Stimulated activated naive CD4-positive, alpha-beta T cell treated with Interleukin-2 at 50 U/mL for 16 hours (primary cell): ENCODE measurements at places on chromosomes 16 and 17.
A peak's percentile ranks its signal among the peaks of the same experiment; 100 is the strongest.

DNA sequence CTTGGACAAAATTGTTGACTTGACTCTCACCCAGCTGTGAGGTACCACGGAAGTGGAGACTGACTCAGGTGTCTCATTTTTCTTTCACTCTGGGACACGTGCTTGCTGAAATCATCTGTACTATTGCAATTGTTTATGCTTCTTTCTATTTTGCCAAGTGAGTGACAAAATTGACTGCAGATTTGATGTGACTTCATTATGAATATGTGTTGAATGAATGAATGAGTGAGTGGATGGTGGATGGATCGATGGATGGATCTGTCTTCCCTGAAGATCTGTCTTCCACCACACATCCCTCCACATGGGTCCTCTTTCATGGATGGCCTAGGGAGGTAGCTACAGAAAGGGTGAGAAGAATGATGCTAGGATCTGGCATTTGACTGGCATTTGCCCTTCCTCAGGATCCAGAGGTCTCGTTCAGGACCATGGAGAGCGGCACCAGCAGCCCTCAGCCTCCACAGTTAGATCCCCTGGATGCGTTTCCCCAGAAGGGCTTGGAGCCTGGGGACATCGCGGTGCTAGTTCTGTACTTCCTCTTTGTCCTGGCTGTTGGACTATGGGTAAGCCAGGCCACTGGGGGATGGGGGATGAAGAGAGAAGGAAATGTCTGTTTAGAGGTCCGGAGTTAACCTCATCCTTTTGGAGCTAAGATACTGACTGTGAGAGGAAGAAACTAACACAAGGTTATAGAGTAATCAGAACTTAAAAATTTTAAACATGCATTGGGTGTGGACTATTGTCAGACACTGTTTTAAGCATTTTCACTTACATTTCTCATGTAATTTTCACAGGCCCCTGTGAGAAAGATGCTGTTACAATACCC is 12.7 kb downstream of the SLC5A11 start:
- DNase-seq, result peak; percentile 5

- peak; percentile 35 for DNase-seq
Observed at GRCh38 chr17:30336369-30337171, 2.7 kb upstream of the TMIGD1 start.

DNA sequence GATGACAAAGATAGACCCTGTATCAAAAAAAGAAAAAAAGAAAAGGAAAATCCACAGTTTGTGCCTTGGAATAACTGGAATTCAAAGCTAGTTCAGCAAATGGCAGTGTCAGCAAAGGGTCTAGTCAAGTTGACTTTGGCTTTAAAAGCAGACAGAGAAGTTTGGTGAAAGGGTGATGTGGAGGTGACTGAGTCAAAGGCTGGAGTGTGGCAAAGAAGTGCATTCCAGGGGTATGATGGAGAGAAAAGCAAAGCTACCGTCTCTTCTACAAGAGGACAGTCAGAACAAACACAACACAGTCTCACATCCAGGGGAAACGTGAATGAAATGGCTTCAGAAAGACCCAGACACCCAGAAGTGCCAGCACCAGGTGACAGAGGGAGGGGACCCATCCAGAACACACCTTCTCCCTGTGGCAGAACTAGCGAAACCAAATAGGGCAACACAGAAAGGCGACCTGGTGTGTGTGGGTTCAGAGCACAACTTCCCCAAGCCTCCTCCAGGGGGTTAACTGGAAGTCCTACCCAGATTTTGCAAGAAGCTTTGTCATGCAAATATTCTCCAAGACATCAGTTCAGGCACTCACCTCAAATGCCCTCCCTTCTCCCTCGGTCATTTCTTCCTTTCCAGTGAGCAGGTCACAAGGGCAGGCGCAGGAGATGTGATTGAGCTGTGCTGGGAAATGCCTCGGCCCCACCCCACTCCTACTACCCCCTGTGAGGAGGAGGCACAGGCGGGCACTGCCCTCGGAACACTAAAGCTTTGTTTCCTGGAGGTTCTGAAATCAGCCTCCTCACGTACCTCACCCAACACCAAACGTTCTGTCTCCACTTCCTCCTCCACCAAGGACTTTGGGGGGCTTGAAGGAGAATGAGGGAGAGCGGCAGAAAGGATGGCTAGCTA is 481.9 kb downstream of the SOX9 start:
- no peak for DNase-seq

GRCh38 chr17:30505868-30506417 is 28.7 kb downstream of the GOSR1 start:
- no peak for DNase-seq

GRCh38 chr17:45309400-45309799 is 7.4 kb downstream of the MAP3K14 start:
- DNase-seq, result no peak
